ENCODE measurements at places on chromosomes 4 and X. TPM values are rescaled to one million over a fixed set of nuclear protein-coding genes. Genes with fewer than 3 reads are reported as not detected.
A peak's percentile ranks its signal among the peaks of the same experiment; 100 is the strongest.

The PARM1 gene
- total RNA-seq = 0.44 TPM

The ARSJ gene
- 0.55 TPM for total RNA-seq

The VCX2 gene
- total RNA-seq = not detected

GRCh38 chr4:16775411-16776154 is 122.9 kb downstream of the LDB2 start:
- no peak for DNase-seq

DNA sequence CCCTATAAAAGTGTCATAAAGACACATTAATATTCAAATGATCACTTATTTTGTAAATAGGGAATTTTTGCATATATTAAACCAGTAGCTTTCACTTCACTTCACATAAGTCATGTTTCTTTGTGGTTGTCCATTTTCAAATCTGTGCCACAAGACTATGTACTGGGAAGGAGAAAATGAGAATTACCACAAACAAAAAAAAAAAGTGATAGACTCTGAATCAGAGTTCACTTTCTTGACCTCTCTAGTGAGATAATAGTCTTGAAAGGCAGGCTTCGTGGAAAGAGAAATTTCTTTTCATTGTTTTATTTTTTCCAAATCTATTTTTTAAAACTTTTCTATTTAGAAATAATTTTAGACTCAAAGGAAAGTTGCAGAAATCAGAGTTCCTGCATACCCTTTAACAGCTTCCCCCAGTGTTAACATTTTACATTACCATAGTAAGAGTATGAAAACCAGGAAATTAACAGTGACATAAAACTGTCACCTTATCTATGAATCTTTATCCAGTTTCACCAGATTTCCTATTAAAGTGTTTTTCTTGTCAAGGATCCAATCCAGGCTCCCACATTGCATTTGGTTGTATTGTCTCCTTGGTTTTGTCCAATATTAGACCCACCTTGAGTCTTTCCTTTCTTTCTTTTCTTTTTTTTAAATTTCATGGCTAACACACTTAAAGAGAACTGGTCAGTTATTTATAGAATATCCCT is 215.4 kb upstream of the PGRMC2 start:
- no peak for DNase-seq

- no peak for DNase-seq
Measured at GRCh38 chr4:169968999-169969398, 57.2 kb downstream of the MFAP3L start.

- no peak for DNase-seq
Measured at GRCh38 chr4:27714073-27714472, 853.4 kb downstream of the STIM2 start.

DNA sequence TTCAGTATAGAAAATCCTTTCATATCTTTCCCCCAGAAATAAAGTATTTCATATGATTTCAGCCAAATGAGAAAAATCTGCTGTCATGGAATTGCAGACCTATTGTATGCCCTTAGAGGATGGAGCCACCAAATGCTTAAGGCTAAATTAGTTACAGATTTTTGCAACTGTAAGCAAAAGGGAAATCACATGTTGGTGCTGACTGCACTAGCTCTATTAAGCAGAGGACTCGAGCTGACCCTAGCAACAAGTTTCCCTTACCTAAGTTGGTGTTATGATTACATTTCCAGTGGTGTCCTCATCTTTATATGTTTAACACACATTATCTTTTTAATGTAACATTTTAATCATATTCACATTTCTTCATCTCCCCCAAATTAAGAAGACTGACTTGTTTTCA is 58.3 kb upstream of the DOCK11 start:
- no peak for DNase-seq

DNA sequence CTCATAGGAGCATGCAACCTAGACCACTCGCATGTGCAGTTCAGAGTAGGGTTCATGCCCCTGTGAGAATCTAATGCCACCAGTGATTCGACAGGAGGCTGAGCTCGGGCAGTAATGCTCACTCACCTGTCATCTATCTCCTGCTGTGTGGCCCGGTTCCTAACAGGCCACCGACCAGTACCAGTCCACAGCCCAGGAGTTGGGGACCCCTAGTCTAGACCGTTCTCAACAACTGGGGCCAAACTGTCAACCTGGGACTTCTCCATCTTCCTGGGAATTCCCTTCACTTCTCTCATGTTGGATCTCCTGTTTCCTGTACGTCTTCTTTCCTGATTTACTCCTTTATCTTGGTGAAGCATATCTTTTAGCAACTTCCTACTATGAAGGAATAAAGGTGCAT is 79.4 kb upstream of the HELT start:
- DNase-seq = no peak

DNA sequence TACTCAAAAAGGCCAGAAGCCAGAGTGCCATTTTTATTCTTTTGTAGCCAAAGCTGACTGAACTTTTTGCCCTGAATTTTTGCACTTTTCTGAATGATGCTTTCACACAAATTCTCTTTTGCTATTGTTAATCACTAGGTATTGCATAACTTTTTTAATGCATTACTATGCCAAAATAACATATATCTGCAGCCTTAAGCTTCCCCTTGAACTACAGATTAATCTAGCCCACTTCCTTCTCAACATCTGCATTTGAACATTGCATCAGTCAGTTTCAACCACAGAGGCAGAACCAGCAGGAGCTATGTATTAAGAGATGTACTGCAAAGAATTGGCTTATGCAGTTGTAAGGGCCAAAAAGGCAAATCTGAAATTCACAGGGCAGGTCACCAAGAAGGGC is 197.6 kb upstream of the GYPA start:
- DNase-seq = no peak

- DNase-seq = peak; percentile 11
Measured at GRCh38 chr4:139167774-139168444, 9.1 kb downstream of the ELF2 start.

- DNase-seq = no peak
Measured at GRCh38 chrX:74178536-74178935, 125.4 kb upstream of the ZCCHC13 start.

- no peak for DNase-seq
Measured at GRCh38 chrX:132757066-132757623, 201.3 kb downstream of the HS6ST2 start.

DNA sequence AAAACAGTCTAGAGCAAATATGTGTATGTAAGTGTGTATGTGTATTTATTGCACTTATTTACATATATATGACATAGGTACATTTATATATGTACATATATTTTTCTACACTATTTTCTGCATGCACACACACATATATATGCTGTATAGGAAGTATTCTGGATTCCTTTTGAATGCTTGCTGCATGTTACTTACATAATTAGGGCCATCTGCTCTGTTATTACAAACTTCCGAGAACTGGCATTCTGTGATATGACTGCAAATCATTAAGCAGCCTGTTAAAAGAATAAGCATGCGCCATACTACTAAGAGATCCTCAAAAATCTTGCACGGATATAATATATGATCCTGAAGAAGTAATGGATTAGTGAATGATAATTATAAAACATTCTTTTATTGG is 1157.6 kb upstream of the TENM3 start:
- DNase-seq = no peak

DNA sequence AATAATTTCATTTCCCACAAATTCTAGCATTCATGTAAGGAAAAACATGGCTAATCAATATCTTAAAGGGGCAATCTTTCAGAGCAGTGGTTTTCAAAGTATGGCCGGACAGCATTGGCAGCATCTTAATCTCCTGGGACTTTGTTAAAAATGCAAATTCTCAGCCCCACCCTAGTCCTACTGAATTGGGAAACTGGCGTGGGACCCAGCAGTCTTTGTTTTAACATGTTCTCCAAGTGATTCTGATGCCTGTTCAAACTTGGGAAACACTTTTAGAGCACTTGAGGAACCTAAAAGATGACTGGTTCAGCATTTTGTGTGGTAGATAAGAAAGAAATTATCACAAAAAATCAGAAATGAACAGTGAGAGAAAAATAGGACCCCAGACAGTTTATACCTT is 65.7 kb downstream of the ZFX start:
- no peak for DNase-seq

DNA sequence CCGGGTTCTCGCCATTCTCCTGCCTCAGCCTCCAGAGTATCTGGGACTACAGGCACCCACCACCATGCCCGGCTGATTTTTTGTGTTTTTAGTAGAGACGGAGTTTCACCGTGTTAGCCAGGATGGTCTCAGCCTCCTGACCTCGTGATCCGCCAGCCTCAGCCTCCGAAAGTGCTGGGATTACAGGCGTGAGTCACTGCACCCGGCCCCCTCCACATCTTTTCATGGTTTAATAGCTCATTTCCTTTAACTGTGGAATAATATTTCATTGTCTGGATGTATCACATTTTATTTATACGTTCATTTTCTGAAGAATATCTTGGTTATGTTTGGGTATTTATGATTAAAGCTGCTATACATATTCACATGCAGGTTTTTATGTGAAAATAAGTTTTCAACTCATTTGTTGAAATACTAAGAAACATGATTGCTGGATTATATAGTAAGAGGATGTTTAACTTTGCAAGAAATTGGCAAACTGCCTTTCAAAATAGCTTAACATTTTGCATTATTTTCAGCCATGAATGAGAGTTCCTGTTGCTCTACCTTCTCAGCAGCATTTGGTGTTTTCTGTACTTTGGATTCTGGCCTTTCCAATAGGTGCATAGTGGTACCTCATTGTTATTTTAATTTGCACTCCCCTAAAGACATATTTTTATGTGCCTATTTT is 591.9 kb downstream of the TECRL start:
- DNase-seq = no peak

DNA sequence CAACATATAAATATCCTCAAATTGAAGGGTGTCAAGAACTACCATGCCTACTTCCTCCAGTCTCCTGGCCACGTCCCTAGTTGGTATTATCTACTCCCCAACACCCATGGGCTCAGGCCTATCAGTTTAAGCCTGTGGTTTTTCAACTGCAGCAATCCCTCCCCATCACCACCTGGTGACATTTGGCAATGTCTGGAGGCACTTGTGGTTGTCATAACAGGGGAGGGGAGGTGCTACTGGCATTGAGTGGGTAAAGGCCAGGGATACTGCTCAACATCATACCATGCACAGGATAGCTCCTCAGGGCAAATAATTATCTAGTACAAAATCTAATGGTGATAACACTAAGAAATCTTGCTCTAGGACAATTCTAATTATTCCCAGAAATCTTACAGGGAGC is 95.3 kb downstream of the COMMD8 start:
- no peak for DNase-seq

GRCh38 chrX:23332101-23332887 is 2.4 kb upstream of the PTCHD1 start:
- DNase-seq = no peak

DNA sequence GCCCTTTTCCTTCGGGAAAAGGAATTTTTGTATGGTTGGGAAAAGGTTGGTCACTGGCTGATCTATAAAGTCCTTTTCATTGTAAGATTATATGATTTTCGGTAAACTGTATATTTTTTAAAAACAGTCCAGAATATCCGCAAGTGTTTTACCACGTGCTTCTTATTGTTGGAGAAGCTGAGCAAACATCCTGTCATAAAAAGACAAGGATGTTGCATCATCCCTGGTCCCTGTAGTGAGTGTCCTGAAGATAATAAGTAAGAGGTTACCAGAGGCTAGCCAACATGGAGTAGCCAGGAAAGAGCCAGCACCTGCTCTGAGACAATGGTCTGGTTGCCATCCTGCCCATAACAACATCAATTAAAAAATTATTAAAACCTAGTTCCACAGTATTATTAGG is 5.1 kb downstream of the CXCL9 start:
- no peak for DNase-seq

- no peak for DNase-seq
Measured at GRCh38 chr4:153539422-153539821, 73.3 kb downstream of the TMEM131L start.

DNA sequence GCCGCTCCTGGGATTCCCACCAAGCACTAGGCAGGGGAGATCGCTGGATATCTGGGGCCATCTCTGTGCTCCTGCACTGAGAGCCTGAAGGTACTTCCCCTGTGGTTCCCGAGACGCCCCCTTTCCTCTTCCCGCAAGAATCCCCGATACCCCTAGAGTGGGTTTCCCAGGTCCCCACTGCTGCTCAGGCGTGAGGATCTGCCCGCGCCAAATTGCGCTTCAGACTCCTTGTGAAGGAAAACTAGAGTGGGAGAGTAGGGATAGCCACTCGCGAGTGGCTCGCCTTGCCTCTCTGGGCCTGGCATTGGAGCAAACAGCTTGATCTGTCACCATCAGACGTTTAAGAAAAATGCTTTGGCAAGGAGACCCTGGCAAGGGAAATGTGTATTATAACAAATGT is 1.5 kb downstream of the IL1RAPL2 start:
- DNase-seq = no peak

All from PC-9 (cell line).